ENCODE measurements at places on chromosomes 11 and 22.
A peak's percentile ranks its signal among the peaks of the same experiment; 100 is the strongest.

DNA sequence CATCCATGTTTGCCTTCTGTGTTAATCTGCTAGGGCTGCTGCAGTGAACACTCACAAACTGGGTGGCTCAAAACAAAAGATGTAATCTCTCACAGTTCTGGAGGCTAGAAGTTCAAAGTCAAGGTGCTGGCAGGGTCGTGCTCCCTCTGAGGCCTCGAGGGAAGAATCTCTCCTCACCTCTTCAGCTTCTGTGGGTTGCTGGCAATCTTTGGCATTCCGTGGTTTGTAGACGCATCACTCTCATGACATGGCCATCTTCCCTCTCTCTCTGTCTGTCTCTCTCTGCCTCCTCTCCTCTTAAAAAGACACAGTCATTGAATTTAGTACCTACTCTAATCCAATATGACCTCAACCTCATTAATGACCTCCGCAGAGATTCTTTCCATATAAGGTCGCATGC, 78.8 kb downstream of the TSPAN18 start:
- DNase-seq, result no peak

- no peak for DNase-seq
These were observed 15.8 kb upstream of the SIK2 start for GRCh38 chr11:111586388-111586831.

DNA sequence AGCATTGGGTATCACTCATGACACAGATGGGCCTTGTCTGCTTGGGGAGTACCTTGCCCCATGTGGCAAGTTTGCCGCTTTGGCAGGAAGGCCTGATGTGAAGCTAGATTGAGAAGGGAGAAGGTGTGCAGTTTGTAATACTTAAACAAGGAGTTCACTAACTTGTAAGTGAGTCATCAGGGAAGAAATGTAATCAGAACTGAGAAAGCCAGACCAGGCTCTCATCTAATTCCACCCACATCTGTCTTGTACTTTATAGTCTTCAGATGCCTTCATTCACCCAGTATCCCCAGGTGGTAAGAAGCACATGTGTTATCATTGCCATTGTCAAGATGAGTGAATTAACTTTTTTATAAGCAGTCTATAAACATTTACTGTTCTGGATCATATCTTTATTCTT, 116.0 kb upstream of the DDI1 start:
- DNase-seq, result no peak

GRCh38 chr22:48245196-48245485, 1482.7 kb downstream of the TBC1D22A start:
- DNase-seq, result no peak

- DNase-seq, result no peak
These were observed 49.7 kb upstream of the EIF3D start for GRCh38 chr22:36578619-36579018.

GRCh38 chr11:18012122-18012905, 533 bp downstream of the SERGEF start:
- peak; percentile 0 for DNase-seq

- no peak for DNase-seq
These were observed 6.5 kb downstream of the RTN3 start for GRCh38 chr11:63687845-63688244.

- DNase-seq, result no peak
These were observed 270.0 kb downstream of the LARGE1 start for GRCh38 chr22:33650244-33650643.

GRCh38 chr11:36447947-36448346, 62.1 kb downstream of the TRAF6 start:
- DNase-seq, result no peak

GRCh38 chr11:123083623-123084029, 21.7 kb upstream of the HSPA8 start:
- DNase-seq, result peak; percentile 34

DNA sequence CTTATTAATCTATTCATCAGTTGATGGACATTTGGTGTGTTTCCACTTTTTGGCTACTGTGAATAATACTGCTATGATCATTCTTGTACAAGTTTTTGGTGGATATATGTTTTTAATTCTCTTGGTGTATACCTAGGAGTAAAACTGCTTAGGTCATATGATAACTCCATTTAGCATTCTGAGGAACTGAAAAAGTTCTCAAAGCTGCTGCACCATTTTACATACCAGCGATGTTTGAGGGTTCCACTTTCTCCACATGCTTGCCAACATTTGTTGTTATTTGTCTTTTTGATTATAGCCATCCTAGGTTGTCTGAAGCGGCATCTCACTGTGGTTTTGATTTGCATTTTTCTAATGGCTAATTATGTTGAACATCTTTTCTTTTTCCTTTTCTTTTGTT, 4.1 kb upstream of the ACER3 start:
- no peak for DNase-seq

- DNase-seq, result no peak
These were observed 1.1 kb upstream of the VPS37C start for GRCh38 chr11:61162092-61162941.

GRCh38 chr11:7833527-7833926, 36.8 kb upstream of the OR5P2 start:
- no peak for DNase-seq

DNA sequence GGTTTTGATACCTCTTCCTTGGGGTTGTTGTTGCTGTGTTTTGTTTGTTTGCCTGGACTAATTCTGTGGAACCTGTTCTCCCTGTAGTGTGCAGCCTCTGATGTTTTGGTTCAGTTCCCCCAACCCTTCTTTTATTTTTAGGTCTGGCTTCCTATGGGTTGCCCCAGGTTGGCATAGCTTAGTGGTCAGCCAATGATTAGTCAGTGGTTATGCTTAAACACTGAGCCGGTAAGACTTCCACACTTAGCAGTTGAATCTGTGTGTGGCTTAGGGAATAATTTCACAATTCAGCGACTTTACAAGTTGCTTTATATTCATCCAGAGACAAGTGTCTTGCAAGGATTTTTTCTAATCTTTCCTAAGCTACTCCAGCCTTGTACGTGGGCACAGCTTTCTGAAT, 78.6 kb upstream of the CLPB start:
- no peak for DNase-seq

- DNase-seq, result no peak
These were observed 27.3 kb downstream of the TSPAN18 start for GRCh38 chr11:44753961-44754645.

DNA sequence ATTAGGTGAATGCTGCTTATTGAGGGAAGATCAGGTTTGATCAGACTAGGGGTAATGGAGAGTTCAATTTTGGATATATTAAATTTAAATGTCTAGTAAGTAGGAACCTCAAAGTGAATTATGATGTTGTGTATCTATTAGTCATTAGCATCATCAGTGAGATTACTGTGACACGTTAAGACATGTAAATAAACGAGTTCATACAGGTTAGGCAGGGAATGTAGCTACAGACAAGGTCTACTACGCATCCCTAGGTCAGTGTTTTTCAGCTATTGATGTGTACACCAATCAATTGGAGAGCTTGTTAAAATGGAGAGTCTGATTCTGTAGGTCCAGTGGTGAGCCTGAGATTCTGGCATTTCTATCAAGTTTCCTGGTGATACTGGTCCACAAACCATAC, 120.1 kb upstream of the LRRC4C start:
- no peak for DNase-seq
